ENCODE measurements at places on chromosomes 7 and 10.

DNA sequence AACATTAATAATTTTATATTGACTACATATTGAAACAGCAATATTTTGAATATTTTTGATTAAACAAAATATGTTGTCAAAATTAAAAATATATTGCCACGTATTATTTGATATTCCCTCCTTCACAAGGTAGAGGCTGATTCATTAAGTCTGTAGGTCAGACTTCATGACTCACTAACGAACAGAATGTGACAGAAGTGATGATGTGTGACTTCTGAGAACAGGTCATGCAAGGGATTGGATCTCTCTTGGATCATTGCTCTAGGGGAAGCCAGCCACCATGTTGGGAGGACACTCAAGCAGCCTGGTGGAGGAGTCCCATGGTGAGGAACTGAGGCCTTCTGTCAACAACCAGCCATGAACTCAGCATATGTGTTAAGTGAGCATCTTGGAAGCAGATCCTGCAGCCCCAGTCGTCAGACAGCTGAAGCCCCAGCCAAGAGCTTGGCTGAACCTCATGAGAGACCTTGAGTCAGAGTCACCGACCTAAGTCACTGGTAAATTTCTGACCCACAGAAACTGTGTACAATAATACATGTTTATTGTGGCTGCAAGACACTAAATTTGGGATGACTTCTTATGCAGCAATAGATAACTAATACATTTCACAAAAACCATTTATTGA, 66.6 kb downstream of the HTR5A start:
- DNase-seq = no peak

GRCh38 chr10:51029172-51029641, 45.1 kb upstream of the PRKG1 start:
- DNase-seq = no peak

DNA sequence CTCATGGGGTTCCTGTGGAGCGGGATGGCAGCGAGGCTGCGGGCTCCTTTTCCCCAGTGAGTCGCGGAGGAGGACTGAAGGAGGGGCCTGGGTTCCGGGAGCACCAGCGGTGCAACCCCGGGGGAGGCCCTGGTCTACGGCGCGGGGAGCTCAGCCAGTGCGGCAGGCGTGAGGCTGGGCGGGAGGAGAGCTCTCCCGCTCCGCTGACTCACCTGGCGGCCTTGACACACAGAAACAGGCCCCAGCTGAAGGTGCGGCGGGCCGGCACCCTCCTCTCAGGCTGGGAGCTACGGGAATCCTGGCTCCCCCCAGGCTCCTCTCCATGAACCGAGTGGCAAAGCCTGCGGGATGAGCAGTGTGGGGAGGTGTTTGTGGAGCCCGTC, 6.8 kb upstream of the NOM1 start:
- no peak for DNase-seq

DNA sequence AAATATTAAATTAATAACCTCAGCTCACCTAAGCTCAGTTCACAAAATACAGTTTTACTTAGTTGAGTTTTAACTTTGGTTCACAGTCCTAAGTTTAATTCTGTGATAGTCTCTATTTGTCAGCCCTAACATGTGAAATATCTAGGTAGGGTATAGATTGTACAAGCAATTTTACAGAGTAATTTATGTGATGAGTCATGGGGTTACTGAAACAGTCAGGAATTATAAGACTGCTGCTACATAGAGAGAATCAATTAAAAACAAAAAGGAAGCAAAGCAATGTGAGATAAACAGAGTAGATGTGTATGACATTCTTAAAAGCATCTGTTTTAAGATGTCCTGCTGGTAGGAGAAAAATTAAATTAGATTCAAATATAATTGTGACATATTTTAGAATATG, 1018.2 kb upstream of the KCND2 start:
- no peak for DNase-seq

DNA sequence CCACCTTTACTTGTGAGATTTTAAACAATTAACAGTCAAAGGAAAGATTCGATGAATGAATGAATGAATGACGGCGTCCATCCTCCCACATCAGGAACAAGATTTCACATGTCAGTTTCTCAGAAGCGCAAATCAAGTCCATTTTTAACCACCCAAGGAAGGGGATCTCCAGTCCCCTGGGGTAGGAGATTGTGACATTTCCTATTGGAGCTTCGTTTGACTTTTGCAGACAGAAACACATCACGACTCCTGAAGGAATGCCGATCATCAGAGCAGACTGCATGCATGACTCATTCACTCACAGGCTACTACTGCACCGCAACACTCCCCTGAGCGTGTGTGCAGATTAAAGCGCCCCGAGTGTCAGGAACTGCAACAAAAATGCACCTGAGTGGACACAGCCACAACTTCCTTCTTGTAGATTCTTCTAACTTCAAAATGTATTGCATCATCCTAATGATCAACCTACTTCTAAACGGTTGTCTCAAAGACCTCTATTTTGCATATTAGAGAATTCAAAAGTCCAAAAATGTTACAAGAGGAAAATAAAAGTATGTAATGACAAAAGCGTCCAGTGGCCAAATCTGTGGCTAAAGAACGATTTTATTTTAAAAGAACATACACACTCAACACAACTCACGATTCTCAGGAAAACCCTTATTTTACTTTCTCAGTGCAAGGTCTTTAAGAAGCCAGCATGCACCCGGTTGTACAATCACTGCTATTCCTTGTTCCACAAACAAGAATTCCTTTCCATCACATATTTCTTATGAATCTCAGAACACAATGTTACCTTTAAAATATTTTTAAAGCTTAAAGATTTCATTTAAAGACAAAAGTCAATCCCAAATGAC, 172.6 kb downstream of the FAM107B start:
- peak; percentile 79 for DNase-seq

- no peak for DNase-seq
Observed at GRCh38 chr7:71842381-71842780, 569.8 kb downstream of the CALN1 start.

- DNase-seq = peak; percentile 48
Observed at GRCh38 chr7:123494193-123494796, 40.1 kb downstream of the IQUB start.

DNA sequence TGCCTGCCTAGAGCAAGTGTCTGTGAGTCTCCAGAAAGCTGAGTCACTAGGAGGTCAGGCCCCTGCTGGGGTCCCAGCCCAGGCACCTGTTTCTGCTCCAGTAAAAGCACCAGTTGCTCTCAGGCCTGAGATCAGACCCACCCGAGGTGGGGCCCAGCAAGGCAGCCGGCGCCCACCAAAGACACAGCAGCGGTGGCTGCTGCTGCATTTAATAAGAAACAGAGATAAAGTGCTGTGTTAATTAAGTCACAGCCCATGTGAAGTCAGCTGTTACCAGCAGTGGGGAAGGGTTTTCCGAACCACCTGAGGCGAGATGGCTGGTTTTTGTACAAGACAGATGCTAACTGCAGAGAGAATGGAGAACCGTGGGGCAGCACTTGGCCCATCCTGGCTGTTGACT, 12.1 kb upstream of the LRRC18 start:
- no peak for DNase-seq

- DNase-seq = no peak
Observed at GRCh38 chr7:13628239-13629001, 361.0 kb downstream of the ETV1 start.

DNA sequence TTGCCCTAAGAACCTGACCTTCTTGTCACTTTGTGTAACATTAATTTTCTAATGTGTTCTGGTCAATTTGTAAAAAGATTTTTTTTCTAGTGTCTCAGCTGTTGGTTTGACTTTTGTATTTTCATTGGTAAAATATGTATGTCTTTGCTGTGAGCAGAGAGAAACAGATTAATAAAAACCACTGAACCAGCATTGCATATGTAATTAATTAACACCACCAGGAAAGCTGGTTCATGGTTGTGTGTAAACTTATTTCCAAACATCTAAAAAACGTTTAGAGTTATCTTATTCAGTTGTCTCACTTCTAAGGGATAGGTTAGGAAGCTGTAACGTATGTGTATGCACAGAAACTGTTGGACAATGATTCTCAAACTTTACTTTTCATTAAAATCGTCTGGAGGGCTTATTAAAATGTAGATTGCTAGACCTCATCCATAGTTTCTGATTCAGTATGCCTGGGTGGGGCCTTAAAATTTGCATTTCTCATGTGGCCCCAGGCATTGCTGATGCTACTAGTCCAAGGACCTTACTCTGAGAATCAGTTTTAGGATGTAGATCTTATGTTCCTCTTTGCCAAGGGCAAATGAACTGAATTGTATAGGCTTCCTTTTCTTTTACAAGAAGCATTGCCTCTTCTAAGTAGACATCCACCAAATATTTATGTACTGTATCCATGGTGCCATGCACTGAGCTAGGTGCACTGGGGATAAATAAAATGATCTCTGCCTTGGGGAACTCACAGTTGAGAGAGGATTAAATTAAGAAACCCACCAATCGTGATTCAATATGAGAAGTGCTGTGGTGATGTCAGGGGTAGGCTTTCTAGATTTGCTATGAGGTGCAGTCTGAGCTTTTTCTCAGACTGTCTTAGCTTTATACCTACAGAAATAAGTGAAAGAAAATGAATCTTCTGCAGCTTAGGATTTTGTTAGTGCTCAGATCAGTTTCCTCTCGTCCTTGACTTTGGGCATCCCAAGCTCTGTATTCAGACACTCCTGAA, 98.7 kb downstream of the AUTS2 start:
- DNase-seq = no peak
